ENCODE measurements at places on chromosomes 1 and 21. TPM values are rescaled to one million over a fixed set of nuclear protein-coding genes. Genes with fewer than 3 reads are reported as not detected.

The PGLYRP3 gene
- not detected for polyA plus RNA-seq

The BTG3 gene
- polyA plus RNA-seq, result not detected

The BRDT gene
- not detected for polyA plus RNA-seq

The DVL1 gene
- polyA plus RNA-seq, result not detected

The EDARADD gene
- 0.29 TPM for polyA plus RNA-seq

The MAP10 gene
- 3.7 TPM for polyA plus RNA-seq

The S100A9 gene
- polyA plus RNA-seq, result 24.0 TPM

The SERPINC1 gene
- 0.43 TPM for polyA plus RNA-seq

The LCE1B gene
- polyA plus RNA-seq, result not detected

DNA sequence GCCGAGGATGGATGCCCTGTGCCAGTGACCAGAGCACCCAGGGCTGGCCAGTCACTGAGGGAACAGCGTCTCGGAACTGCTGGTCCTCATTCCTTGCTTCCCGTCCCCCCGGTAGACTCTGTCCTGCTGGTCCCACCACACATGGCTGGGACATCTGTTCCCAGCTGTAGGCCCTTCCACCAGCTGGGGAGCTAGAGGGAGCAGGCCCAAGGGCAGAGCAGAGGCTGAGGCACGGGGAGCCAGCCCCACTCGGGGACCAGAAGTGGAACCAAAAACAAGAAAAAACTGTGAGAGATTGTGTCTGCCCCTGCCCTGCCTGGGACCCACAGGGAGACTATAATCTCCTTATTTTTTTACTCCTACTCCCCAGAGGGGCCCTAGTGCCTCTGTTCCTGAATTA is 23.8 kb downstream of the ATP8B2 start:
- no peak for DNase-seq

- no peak for DNase-seq
These were observed 52.5 kb downstream of the ERI3 start for GRCh38 chr1:44302541-44302940.

DNA sequence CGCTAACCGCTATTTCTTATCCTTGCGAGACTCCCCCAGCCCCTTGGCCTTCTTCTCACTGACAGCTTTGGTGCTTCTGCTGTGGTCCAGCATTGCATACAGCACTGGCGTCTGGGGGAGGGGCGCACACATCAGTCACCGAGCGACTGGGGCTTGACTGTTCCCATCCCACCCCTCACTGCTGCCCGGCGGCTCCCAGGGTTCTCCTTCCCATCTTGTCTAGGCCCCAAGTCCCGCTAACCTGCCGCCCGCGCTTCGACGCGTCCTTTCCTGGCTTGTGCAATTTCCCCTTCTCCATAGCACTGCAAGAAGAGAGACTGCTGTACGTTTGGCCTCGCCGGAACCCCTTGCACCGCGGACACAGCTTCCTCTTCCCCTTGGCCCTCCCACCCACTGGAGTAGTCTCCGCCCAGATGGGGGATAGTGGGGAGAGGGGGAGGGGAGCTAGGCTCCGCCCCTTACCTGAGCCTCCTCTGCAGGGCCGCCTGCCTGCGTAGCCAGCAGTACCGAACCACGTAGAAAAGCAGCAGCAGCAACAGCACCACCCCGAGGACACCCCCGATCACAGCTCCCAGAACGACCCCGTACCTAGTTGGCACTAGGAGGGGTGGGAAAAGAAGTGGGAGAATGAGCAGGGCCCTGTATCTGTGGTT is 3.8 kb downstream of the MPZ start:
- peak; percentile 63 for DNase-seq

DNA sequence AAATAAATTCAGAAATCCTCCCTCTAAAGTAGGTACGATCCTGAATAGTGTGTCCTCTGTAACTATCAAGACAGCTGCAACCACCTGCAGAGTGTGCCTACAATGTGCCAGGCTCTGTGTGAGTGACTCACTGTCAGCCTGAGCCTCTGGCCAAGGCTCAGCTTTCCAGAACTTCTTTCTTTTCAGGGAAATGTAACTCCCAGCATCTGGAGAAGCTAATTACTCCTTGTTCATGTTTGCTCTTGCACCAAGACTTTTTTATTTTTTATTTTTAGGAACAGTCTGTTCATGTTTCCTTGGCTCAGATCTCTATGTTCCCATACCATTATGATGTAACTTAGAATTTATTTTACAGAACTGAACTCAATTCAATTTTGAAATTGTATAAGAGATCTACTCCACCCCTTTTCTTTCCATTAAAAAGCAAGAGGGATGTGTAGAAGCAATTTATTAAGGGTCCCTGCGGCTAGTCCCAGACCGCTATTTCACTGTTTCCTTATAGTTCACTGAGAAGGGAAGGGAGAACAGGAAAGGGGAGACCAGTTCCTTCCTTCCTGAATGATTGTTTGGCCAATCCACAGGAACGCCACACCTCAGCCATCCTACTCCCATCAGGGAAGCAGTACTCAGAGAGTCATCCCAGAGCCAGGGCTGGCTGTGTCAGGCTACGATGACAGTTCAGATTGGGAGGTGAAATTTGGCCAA is 112.4 kb upstream of the ZNF648 start:
- DNase-seq, result peak; percentile 66

- no peak for DNase-seq
These were observed 67.5 kb upstream of the CD34 start for GRCh38 chr1:207978441-207978840.

GRCh38 chr1:229105109-229105508 is 165.8 kb upstream of the RAB4A start:
- DNase-seq, result no peak

- no peak for DNase-seq
These were observed 122.0 kb downstream of the LACTBL1 start for GRCh38 chr1:22850681-22851080.

- DNase-seq, result no peak
These were observed 40.3 kb downstream of the PLEKHA6 start for GRCh38 chr1:204319462-204319861.

DNA sequence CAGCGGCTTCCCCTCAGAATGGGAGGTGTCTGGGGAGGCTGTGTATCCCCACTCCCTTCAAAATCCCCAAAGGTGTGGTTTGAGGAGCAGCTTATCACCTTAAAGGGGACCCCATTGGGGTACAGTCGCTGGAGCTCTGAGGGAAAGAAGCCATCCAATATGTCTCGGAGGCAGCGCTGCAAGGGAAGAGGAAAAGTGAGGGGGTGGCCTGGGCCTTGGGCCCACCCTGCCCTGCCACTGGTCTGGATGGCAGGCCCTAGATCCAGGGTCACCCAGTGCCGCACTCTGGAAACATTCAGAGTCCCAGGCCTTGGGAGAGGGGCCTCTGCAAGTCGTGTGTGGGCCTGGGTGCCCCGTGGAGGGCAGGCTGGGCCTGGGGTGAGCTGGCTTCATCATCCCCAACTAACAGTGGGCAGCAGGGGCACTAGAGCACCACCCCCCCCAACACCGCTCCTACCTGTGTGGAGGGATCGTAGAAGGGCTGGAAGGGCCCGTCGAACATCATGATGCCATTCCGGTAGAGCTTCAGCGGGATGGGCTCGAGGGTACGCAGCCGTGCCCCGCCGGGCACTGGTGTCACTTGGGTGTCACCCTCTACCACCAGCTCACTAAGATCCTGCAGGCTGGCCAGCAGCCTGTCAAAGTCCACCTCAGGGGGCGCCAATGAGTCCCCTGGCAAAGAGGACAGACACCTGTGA is 5.6 kb downstream of the SH3BGRL3 start:
- no peak for DNase-seq

- no peak for DNase-seq
These were observed at the start of gene ATP1A2 for GRCh38 chr1:160115545-160116282. ATP1A2 (plus strand) TSS chr1:160115759; CDS start chr1:160115862, 103 bp downstream.

DNA sequence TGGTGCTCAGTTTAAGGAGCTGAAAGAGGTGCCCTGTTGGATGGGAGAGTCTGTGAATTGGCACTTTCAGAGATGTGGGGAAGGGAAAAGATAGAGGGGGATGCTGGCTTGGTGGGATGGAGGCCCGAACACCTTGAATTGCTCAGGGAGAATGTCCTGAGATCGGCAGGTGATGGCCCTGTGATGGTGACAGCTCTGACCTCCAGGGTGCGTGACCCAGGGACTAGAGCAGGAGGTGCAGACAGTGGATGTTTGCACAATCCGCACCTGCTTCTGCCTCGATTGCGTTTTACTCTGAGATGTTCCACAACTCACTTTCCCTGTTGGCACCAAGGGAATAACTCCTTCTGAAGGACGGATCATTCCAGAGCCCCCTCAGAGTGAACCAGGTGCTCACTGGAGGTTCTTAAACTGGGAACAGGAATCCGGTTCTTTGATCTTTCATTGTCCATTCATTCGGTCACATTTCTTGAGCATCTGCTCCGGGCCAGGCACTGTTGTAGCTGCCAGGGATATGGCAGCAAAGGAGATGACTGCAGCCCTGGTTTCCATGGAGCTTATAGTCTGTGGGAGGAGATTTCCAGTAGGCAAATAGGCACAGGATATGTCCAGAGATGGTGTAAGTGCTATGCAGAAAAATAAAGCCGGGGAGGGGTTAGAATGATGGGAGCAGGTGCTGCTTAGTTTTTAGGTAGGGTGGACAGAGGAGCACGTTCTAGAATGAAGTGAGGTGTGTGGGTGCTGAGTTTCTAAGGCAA is 226.6 kb upstream of the TMEM51 start:
- no peak for DNase-seq

DNA sequence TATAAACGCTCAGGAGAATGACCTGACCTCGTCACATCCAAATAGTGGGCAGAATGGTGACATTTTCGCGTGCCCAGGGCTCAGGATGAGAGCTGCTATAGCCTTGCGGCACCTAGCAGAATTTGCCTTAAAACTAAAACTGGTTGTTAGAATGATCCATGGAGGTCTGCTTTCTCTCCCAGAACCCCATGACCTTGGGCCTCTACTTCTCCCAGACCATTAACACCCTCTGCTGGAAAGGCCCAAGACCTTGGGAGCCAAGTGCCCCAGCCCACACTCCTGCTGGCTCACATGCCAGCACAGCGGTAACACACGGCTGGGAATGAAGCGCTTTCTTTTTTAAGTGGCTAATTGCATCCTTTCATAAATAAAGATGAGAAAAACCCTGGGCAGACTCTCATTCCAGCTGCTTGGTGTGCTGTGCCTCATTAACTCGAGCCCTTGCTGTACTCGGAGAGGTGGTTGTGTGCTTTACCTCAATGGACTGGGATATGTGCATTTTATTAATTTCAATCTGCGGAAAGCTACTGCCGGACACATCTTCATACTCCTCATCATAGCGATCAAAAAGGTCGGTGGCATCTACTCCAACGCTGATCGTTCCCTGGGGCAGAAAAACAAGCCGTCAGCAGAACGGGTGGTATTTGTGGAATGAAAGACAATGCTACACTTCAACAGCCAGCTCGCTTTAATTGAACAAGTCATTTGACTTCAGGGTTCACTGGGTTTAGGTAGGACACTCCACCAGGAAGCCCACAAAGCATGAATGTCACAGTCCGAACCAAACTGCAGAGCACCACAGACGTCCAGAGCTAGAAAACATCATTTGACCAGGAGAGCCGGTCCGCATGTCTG is 29.0 kb downstream of the THAP3 start:
- DNase-seq, result no peak

Data from muscle of arm (tissue), 14 donors.